GM23248 (cell line): ENCODE measurements at places on chromosomes 3 and 15.

GRCh38 chr3:46509661-46510187 lies 11.9 kb downstream of the RTP3 start:
- H3K27ac ChIP-seq: no peak overlapping the region
- H3K27me3 ChIP-seq: no peaks in the 10 kb centered on the region
- H3K4me1 ChIP-seq: no peaks in the 10 kb centered on the region
- no peak overlapping the region for H3K4me3 ChIP-seq
- no peak for DNase-seq
- H3K36me3 ChIP-seq: no peaks in the 10 kb centered on the region

- 0 out of 2 replicates have a peak, but pooled peaks cover 7% of the 10 kb centered on the region for H3K27me3 ChIP-seq
- no peak for DNase-seq
- no peaks in the 10 kb centered on the region for H3K4me1 ChIP-seq
- no peak overlapping the region for H3K27ac ChIP-seq
- H3K4me3 ChIP-seq: no peak overlapping the region
Measured at GRCh38 chr3:18334837-18335601, 90.1 kb downstream of the SATB1 start.

DNA sequence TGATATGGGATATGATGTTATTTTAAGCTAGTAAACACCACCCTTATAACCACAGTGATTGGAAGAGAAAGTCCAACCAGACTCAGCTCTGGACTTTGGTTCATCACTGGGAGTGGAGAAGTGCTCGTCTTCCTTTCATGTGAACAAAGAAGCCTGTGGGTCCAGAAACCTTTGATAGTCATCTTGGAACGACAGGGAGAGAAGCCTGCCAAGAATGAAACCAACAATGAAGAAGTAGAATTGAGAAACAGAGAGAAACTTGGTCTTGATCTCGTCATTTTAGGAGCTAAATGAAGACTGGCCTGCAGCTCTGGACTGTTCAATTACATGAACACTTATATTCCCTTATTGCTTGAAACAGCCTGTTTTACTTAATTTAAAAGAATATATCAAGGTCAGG lies 13.1 kb upstream of the SLC35G2 start:
- peaks cover 11% of the 10 kb centered on the region for H3K4me1 ChIP-seq
- no peak overlapping the region for H3K27ac ChIP-seq
- no peak overlapping the region for H3K4me3 ChIP-seq
- no peaks in the 10 kb centered on the region for H3K36me3 ChIP-seq
- no peak for DNase-seq

GRCh38 chr3:100257586-100257985 lies 3.2 kb upstream of the TBC1D23 start:
- H3K27ac ChIP-seq: peak overlapping the region; percentile 69
- H3K4me3 ChIP-seq: peak overlapping the region; percentile 31; the same call in 1 of the 2 replicates
- DNase-seq: peak; percentile 88
- H3K4me1 ChIP-seq: peaks cover 47% of the 10 kb centered on the region

DNA sequence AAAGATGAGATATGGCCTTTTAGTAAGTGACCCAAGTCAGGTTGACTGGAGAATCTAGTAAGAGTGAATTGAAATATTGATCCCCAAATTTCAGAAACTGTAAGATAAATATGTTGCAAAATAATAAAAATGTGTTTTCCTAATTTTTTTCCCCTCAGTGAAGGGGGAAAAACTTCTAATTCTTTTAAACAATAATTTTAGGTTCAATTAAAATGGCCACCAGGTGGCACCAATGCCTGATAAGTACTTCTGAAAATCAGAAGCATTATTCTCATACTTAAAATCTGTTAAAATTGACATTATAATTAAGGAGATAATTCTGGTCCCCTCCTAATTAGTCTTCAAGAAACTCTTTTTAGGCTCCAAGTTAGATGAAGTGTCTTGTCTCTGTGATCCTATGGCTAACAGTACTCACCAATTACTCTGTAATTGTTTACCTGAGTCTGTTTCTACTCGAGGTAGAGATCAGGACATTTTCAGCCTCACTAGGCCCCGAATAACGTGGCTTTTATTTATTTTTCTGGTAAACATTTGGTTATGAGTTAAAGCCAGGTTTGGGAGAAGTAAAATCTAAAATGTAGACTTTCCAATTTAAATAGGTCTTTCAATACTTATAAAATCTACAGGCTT lies 52.6 kb downstream of the NMD3 start:
- no peak overlapping the region for H3K27ac ChIP-seq
- no peak overlapping the region for H3K4me3 ChIP-seq
- peak; percentile 66 for DNase-seq
- H3K27me3 ChIP-seq: no peaks in the 10 kb centered on the region
- H3K36me3 ChIP-seq: no peaks in the 10 kb centered on the region

DNA sequence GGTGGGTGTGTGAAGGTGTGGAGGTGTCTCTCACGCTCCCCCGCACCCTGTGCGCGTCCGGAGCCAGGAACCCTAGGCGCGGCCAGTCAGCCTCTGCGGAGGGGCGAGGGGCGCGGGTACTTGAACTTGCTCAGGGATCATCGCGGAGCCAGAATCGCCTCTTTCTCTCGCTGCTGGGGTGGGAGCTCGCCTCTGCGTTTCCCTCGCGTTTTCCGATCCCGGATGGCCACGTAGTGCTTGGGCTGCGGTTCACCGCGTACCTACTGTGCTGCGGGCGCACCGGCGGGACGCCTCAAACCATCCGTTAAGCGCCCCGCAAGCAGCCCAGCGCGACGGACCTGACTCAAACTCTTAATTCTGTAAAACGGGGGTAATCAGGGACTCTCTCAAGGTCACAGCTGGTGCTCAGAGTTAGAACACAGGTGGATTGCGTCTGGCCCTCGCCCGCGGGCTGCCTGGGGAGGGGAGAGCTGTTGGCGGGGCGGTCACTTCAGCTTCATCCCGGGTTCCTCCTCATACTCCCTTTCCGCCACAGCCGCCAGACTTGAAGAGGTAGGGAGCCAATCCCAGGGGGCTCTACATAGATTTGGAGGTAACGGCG lies 686 bp downstream of the MYRIP start:
- peaks cover 64% of the 10 kb centered on the region for H3K27me3 ChIP-seq
- DNase-seq: peak; percentile 3
- H3K4me3 ChIP-seq: peak overlapping the region; percentile 58
- H3K4me1 ChIP-seq: no peaks in the 10 kb centered on the region
- H3K36me3 ChIP-seq: no peaks in the 10 kb centered on the region
- no peak overlapping the region for H3K27ac ChIP-seq

DNA sequence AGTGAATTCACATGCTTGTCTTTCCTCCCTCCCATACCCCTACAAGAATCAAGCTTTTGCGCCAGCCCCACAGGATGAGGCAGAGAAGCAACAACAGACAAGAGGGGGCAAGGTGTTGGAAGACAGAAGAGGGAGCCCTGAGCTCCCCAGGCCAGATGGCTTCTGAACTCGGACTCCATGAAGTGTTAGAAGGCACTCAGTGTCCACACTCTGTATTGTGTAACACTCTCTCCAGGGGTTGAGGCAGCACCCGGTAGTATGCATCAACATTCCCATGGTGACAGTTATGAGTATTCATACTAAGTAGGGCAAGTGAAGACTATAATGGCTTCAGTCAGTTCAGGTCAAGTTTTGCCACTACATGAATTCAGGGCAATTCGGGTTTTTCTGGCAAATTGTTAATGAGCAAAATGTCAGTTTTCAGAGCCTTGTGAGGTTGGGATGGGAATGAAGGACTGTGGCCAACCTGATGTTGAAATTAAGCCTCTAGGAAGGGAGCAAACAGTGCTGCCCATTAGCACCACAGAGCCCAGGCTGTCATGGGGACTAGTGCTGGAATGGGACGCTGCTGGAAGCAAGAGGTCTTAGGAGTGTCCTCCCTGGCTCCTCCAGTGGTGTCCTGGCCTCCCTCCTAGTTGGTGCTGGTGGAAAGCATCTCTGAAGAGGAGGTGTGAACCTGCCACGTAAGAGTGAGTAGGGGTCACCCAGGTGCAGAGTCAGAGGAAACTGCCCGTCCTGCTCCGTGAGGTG lies 79.4 kb downstream of the KLF15 start:
- H3K4me3 ChIP-seq: no peak overlapping the region
- H3K36me3 ChIP-seq: no peaks in the 10 kb centered on the region
- DNase-seq: peak; percentile 40
- H3K27me3 ChIP-seq: no peaks in the 10 kb centered on the region
- no peak overlapping the region for H3K27ac ChIP-seq
